Upper lobe of right lung (tissue), 1 donor: ENCODE measurements at places on chromosomes 12 and 14. TPM values are rescaled to one million over a fixed set of nuclear protein-coding genes. Genes with fewer than 3 reads are reported as not detected.

Gene TAS2R30
- total RNA-seq = 2.9 TPM

Gene MYO1H
- total RNA-seq = 0.64 TPM

Gene ADCY4
- total RNA-seq = 54.5 TPM

Gene TMEM233
- 0.96 TPM for total RNA-seq

Gene DNAJC22
- total RNA-seq = 0.67 TPM

Gene TOMM20L
- total RNA-seq = not detected

GRCh38 chr14:69034612-69035262 is 55.6 kb upstream of the ACTN1 start:
- no peaks in the 10 kb centered on the region for H3K27me3 ChIP-seq
- peaks cover 3% of the 10 kb centered on the region for H3K4me1 ChIP-seq
- no peak overlapping the region for H3K27ac ChIP-seq
- H3K36me3 ChIP-seq = no peaks in the 10 kb centered on the region

GRCh38 chr12:57055824-57056223 is 5.9 kb upstream of the MYO1A start:
- H3K27ac ChIP-seq = no peak overlapping the region
- H3K36me3 ChIP-seq = peaks cover 28% of the 10 kb centered on the region
- no peaks in the 10 kb centered on the region for H3K4me1 ChIP-seq

- H3K36me3 ChIP-seq = no peaks in the 10 kb centered on the region
- no peak overlapping the region for H3K27ac ChIP-seq
- no peaks in the 10 kb centered on the region for H3K4me1 ChIP-seq
- no peak for DNase-seq
- no peak overlapping the region for H3K4me3 ChIP-seq
Observed at GRCh38 chr12:75308279-75308678, 21.8 kb downstream of the CAPS2 start.

DNA sequence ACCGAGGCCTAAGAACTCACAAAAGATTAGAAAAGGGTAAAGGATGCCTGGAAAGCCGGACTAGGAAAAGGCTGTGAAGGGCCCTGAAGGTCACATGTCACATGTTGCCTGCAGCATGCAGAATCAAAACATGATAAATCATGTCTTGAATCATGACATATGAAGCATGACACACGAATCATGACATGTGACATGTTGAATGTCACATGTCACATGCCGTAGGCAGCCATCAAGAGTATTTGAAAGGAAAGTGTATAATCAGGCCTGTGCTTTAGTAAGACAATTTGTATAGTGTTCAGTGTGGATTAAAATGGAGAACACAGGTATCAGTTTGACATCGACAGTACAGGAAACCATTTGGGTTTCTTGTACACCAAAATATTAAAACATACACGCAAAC is 30.8 kb downstream of the IFNG-AS1 start:
- DNase-seq = no peak
- no peak overlapping the region for H3K4me3 ChIP-seq
- no peaks in the 10 kb centered on the region for H3K27me3 ChIP-seq

- no peaks in the 10 kb centered on the region for H3K27me3 ChIP-seq
- DNase-seq = no peak
- H3K27ac ChIP-seq = no peak overlapping the region
Observed at GRCh38 chr14:25111061-25111601, 61.2 kb upstream of the STXBP6 start.

GRCh38 chr14:102055181-102055901 is 31.5 kb downstream of the HSP90AA1 start:
- no peaks in the 10 kb centered on the region for H3K27me3 ChIP-seq
- H3K27ac ChIP-seq = no peak overlapping the region
- H3K4me3 ChIP-seq = no peak overlapping the region
- H3K36me3 ChIP-seq = peaks cover 28% of the 10 kb centered on the region
- no peak for DNase-seq

- H3K4me1 ChIP-seq = peaks cover 15% of the 10 kb centered on the region
- H3K4me3 ChIP-seq = no peak overlapping the region
- no peak overlapping the region for H3K27ac ChIP-seq
- peaks cover 29% of the 10 kb centered on the region for H3K36me3 ChIP-seq
Observed at GRCh38 chr14:99943620-99944019, 121.6 kb upstream of the EVL start.

GRCh38 chr12:50618864-50619609 is 114.3 kb downstream of the DIP2B start:
- no peak overlapping the region for H3K4me3 ChIP-seq
- H3K27me3 ChIP-seq = no peaks in the 10 kb centered on the region
- peaks cover 39% of the 10 kb centered on the region for H3K4me1 ChIP-seq
- no peak for DNase-seq
- no peaks in the 10 kb centered on the region for H3K36me3 ChIP-seq
- H3K27ac ChIP-seq = no peak overlapping the region

- no peak overlapping the region for H3K27ac ChIP-seq
- no peak for DNase-seq
- no peaks in the 10 kb centered on the region for H3K27me3 ChIP-seq
- H3K4me1 ChIP-seq = no peaks in the 10 kb centered on the region
Observed at GRCh38 chr12:12202747-12203146, 64.1 kb downstream of the LRP6 start.

- H3K27ac ChIP-seq = no peak overlapping the region
- H3K4me1 ChIP-seq = no peaks in the 10 kb centered on the region
- no peaks in the 10 kb centered on the region for H3K36me3 ChIP-seq
- DNase-seq = no peak
Observed at GRCh38 chr14:60396718-60397343, 89.0 kb downstream of the C14orf39 start.

- no peak for DNase-seq
- no peaks in the 10 kb centered on the region for H3K27me3 ChIP-seq
- no peak overlapping the region for H3K4me3 ChIP-seq
- H3K36me3 ChIP-seq = no peaks in the 10 kb centered on the region
- no peaks in the 10 kb centered on the region for H3K4me1 ChIP-seq
Observed at GRCh38 chr12:68190301-68190700, 30.8 kb upstream of the IFNG start.

GRCh38 chr12:88856201-88856600 is 275.9 kb upstream of the KITLG start:
- no peak overlapping the region for H3K27ac ChIP-seq
- no peaks in the 10 kb centered on the region for H3K36me3 ChIP-seq
- H3K4me1 ChIP-seq = no peaks in the 10 kb centered on the region
- no peak overlapping the region for H3K4me3 ChIP-seq
